NCI-H2081 treated with DMSO at 0.1 percent for 48 hours (cell line): ENCODE measurements at places on chromosomes 7 and 10.

DNA sequence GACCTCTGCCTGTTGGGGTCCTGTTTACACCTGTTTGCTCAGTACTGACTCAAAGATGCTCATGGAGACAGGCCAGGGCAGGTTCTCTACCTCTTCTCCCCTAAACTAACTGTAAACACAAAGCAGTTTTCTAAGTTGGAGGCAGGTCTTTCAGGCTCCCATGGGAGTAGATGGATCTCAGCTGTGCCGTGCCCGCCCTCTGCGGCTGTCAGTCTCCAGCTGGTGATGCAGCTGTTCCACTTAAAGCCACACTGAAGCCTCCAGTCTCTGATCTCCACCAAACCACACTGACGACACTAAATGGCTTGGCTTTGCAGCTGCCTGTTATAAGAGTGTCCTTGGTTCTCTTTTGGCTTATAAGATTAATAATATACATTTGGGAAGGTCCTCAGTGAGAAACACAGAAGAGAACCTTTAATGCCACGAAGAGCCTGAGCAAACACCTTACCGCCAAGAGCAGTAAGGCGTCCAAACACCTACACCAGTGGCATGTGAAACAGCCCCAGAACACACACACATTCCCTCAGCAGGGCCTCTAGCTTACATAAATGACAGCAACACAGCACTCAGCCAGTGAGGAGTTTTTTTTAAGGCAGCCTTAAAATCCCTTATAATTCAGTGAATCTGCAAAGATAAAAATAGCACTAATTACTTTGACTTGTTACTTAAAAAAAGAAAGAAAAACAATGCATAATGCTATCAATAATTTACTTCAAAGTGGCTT is 60.4 kb upstream of the KCNIP2 start:
- DNase-seq, result no peak

DNA sequence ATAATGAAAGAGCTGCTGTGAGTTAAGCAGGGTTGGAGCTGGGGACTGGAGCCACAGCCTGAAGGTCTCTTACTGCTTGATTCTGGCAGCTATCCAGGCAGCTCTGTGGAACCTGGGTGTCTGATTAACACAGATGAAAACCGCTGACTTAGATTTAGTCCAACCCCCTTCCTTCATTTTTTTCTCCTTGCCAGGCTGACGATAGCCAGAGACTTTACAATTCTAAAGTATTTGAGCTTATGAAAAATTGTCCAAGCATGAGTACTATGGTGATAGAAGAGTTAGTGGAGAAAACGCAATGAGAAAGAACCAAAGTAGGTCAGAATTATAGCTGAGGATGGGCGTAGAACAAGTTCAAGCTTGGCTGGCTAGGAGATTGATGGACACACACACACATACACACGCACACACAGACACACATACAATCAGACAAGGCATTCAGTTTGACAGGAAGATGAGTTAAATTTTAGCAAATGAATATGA is 13.5 kb upstream of the GPR85 start:
- no peak for DNase-seq

DNA sequence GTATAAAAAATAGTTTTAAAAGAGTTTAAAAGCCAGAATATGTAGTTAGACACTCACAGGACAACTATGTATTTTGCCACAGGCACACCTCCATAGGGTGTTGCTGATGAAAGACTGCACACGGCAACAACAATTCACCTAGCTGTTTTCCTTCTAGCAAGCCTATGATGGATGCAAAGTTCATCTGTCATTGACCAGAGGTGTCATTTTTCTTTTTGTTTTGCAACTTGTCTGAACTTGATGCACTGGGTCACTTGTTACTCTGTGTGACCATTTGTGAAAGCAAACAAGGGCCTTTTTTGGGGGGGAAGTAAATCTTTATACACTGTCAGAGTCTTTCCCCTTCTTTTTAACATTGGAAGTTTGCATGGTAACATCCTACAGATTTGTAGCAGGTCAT is 258.0 kb upstream of the SEMA3A start:
- DNase-seq, result no peak

- DNase-seq, result no peak
Observed at GRCh38 chr7:64877714-64878610, 25.1 kb upstream of the ZNF273 start.

DNA sequence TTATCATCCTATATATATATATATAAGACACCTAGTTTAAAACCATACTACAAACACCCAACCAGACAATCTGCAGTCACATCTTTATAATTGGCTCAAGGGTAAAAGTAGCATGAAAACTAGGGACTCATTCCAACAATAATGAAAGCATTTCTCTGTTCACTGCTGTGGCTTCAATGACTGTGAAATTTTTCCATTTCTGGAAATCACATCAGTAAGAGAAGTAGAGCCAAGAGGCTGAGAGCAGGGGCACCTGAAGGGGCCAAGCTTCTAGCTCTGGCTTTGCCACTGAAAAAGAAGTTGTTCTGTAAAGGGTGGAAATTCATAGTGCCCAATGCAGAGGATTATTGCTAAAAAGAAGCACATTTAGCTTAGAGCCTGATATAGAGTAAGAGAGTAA is 158.6 kb upstream of the GLI3 start:
- no peak for DNase-seq

DNA sequence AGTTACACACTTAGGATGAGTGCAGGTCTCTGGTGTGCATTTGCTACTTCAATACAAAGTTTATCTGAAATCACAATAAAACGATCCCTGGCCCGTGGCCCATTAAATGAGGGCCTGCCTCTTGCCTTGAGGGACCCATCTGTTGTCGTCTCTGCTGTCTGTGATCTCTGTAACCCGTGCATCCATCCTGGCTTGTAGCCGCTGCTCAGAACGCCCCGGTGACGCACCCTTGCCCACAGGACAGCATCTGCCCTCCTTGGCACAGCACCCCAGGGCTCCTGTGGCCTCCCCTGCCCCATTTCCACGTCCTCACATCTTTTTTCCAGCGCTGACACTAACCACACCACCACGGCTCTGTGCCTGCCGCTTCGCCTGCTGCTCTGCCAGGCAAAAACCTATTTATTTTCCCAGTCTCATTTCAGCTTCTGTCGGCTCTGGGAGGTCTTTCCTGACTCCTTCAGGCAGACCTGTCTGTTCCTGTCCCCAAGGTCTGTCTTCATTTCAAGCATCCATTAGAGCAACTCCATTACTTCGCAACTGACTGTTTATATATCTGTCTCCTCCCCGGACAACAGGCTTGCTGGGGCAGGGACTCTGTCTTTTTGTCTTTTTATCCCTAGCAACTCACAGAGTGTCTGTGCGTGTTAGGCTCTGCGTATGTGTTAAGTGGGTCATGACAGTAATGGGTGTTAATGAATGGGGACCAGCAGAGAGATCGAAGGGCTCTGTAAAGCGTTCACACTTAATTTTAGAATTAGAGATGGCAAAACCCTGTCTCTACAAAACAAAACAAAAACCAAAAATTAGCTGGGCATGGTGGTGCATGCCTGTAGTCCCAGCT is 16.4 kb downstream of the CARD11 start:
- DNase-seq, result no peak

- no peak for DNase-seq
Observed at GRCh38 chr7:26626156-26626555, 238.2 kb downstream of the SKAP2 start.

DNA sequence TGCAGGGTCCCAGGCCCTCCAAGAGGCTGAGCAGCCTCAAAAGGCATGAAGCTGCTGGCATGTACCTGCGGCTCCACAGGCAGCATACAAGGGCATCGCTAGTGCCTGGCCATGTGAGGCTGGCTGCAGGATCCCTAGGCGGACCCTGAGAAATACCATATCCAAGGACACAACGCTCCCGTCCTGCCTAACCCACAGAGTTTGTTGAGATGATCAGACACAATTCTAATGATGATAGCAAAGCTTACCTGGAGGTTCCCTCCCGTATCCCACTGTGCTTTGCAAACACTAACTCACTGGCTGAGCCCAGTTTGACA is 17.3 kb downstream of the CLRN3 start:
- DNase-seq, result no peak

GRCh38 chr10:74760086-74760979 is 66.1 kb upstream of the KAT6B start:
- DNase-seq, result no peak

DNA sequence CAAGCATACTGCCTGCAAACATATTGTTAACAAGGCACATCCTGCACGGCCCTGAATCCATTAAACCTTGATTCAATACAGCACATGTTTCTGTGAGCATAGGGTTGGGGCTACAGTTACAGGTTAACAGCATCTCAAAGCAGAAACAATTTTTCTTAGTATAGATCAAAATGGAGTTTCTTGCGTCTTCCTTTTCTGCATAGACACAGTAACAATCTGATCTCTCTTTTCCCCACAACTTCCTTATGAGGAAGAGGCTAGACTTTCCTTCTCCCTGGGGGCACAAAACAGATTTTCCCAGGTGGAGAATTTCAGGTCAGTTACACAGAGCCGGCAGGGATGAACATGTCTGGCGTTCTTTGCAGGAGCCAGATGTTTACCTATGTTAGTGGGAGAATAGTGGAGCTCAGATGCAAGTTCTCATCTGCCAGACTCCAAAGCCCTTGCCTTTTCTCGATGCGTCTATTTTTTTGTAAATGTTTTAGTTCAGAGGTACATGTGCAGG is 37.5 kb upstream of the PFKFB3 start:
- no peak for DNase-seq

GRCh38 chr7:140920745-140921144 is 4.0 kb downstream of the BRAF start:
- DNase-seq, result no peak

GRCh38 chr7:74033372-74034311 is 5.7 kb downstream of the ELN start:
- no peak for DNase-seq

DNA sequence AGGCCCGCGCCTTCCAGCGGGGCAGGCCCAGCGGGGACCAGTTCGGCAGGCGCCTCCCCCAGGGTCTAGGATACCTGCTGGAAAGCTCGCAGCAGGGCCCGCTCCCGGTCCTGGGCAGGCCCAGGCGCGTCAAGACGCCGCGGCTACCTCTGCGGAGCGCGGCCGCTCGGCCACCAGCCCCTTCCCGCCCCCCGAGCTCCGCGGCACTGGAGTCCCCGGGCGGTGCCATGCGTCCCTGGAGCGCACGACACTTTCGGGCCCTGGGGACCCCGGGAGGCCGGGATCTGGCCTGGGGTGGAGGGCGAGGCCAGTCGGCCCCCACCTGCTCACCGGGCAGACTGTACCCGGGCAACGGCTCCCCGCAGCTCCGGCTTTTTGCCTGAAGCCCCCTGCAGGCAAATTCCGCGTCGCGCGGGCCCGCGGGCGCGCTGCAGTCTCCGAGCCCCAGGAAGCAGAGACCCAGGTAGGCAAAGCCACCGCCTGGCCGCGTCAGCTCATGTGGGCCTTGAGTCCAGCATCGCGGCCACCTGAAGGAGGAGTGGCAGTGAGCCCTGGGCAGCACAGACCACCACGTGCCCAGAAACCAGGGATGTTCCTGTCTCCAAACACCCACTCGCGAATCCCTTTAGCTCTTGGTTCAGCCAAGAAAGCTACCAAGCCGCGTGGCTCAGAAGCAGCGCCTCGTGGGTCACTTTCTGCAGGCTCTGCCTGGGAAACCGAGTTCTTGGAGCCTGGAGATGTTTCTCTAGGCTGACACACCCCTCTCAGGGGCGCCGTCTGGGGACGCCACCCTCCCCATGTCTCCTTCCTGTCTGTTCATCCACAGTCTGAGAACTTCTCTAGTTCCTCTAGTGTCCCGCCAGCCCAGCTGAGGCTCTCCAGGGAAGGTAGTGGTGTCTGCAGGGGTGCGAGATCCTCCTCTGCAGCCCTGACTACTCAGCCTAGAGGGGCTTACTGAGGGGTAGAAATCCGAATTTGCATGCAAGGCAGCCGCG is 46.1 kb upstream of the APBB1IP start:
- no peak for DNase-seq

- no peak for DNase-seq
Observed at GRCh38 chr10:52574697-52575096, 197.9 kb downstream of the MBL2 start.

GRCh38 chr7:44288381-44288685 is 37.1 kb downstream of the CAMK2B start:
- DNase-seq, result no peak

DNA sequence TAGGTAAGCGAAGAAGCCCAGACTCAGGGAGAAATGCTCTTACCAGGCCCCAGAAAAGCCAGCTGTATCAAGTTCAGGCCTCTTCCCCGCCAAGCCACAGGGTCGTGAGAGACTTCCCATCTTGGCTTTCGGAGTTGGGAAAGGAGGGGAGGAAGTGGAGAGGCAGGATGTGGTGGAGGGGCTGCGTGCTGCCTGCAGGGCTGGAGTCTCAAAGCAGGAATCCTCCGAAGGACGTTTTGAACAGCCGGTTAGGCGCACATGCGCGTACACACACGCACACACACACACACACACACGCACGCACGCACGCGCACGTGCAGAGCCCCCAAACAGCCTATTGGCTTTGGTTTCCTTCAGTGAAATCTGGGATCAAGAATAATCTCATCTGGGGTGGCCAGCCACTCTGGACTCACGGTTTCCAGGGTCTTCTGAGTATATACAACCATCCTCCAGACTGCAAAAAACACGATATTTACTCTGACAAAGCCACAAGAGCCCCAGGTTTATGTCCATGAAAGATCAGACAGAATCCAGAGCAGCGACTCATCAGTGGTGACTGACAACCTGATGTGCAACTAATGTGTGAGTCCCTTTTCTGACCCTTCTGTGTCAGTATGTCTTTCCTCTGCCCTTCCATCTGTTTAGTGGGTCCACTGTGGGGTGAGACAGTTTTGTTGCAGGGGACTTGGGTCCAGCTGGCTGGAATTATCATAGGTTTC is 115.0 kb upstream of the ZNF438 start:
- no peak for DNase-seq

- no peak for DNase-seq
Observed at GRCh38 chr10:88270871-88271713, 312.0 kb downstream of the RNLS start.

DNA sequence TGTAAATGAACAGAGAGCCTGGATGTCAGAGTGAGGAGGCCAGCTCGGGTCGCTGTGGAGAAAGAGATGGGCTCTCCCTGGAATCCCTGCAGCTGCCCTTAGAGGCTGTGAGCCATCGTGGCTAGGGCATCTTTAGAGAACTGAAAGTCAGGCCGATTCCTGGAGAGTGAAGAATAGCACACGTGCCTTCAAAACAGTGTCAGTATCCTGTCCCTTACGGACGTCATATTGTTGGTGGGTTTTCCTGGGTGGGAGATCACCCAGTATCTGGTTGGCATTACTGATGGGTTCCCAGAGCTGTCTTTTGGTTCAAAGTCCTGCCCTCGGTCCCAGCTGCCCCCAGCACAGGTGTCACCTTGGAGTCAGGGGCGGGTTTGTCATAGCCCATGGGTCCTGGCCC is 25.3 kb downstream of the IKZF1 start:
- DNase-seq, result no peak

- no peak for DNase-seq
Observed at GRCh38 chr7:155589001-155589980, 42.9 kb upstream of the CNPY1 start.

- no peak for DNase-seq
Observed at GRCh38 chr7:18037609-18038008, 10.0 kb upstream of the PRPS1L1 start.
